SHP77 (cell line): ENCODE measurements at places on chromosomes 7 and 10.

- DNase-seq = no peak
These were observed 74.2 kb downstream of the EEPD1 start for GRCh38 chr7:36227223-36227622.

DNA sequence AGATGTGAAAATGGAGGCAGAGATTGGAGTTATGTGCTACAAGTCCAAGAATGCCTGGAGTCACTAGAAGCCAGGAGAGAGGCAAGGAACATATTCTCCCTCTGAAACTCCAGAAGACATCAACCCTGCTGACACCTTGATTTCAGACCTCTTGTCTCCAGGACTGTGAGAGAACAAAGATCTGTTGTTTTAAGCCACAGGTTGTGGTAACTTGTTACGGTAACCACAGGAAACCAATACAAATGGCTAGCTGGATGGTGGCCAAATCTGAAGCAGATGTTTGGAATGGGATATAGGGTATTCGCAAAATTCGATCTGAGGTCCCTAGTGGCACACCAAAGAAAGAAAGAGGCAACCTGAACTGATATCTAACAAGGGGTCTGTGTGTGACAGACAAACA lies 129.0 kb downstream of the HERPUD2 start:
- peak; percentile 18 for DNase-seq

- no peak for DNase-seq
These were observed 15.2 kb downstream of the CACNA2D1 start for GRCh38 chr7:82428186-82428961.

GRCh38 chr10:125866421-125867029 lies 14.6 kb downstream of the DHX32 start:
- no peak for DNase-seq

GRCh38 chr10:76089556-76090180 lies 658.2 kb downstream of the LRMDA start:
- DNase-seq = no peak

DNA sequence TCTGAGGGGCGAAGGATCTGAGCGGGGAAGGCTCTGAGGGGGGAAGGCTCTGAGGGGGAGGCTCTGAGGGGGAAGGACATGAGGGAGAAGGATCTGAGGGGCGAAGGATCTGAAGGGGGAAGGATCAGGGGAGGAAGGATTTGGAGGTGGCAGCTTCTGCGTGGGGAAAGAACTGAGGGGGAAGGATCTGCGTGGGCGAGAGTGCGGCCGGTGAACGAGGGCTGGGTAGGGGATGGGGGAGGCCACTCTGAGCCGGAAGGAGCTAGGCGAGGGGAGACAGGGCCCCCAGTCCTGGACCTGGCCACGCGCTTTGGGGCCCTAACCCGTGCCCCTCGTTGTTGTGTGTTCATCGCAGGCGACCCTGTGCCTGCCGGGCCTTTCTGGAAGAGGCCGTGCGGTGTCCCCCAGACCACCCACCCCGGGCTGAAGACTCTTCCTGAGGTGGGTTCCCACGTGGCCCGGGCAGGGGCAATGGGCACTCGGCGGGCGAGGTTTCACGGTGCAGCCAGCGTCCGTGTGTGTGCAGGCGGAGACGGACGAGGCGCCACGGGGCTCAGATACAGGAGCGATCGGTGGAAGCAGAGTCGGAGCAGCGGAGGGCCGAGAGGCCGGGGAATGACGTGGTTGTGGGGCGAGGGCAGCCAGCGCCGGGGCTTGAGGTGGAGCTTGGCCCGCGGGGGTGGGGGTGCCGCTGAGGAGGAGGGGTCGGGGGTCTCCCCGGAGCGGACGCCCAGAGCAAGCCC lies 2.0 kb downstream of the CALY start:
- no peak for DNase-seq

GRCh38 chr10:93259126-93259525 lies 185.4 kb downstream of the CYP26A1 start:
- no peak for DNase-seq

GRCh38 chr10:132158823-132159222 lies 27.9 kb upstream of the DPYSL4 start:
- DNase-seq = no peak

- no peak for DNase-seq
These were observed 4.8 kb downstream of the DOCK4 start for GRCh38 chr7:112201411-112201810.

- DNase-seq = peak; percentile 24
These were observed 188.6 kb downstream of the ETV1 start for GRCh38 chr7:13800694-13801448.

- DNase-seq = peak; percentile 14
These were observed 75.4 kb downstream of the PROSER2 start for GRCh38 chr10:11898372-11899066.

GRCh38 chr7:107907790-107908189 lies 16.8 kb downstream of the DLD start:
- no peak for DNase-seq

DNA sequence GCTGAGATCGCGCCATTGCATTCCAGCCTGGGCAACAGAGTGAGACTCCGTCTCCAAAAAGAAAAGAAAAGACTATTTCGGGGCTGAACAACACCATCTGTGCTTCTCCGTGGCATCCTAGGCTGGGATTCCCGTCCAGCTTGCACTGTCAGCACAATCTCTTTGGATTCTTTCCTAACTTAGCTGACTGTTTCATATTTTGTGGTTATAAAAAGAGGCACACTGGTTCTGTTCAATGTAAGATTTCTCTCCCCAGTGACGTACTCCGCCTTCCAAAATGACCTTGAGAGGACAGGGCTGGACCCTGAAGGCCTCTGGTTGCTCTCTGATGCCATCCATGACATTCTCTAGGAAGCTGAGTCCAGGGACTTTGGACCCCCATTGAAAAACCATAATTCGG lies 8.8 kb downstream of the ZNHIT1 start:
- DNase-seq = no peak

DNA sequence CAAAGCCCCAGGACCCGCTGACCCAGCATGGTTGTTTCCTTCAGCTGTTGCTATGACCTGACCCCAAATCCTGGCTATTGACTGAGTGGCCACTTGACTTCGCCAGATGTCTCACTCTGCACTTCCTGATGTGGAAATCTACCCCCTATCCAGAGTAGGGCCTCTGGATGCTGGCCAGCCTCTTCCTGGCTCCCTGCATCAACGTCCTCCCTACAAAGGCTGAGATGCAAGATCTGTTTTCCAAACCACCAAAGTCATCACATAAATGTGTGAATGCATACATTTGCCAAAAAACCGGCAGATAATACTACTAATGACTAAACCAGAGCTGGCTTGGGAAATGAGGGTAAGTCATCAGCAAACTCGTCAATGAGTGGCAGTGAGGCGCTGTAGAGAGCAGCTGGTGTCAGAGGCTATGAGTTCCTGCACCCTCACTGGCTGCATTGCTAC lies 70.4 kb downstream of the PYROXD2 start:
- peak; percentile 48 for DNase-seq

GRCh38 chr7:155355745-155356144 lies 58.1 kb downstream of the INSIG1 start:
- DNase-seq = no peak

DNA sequence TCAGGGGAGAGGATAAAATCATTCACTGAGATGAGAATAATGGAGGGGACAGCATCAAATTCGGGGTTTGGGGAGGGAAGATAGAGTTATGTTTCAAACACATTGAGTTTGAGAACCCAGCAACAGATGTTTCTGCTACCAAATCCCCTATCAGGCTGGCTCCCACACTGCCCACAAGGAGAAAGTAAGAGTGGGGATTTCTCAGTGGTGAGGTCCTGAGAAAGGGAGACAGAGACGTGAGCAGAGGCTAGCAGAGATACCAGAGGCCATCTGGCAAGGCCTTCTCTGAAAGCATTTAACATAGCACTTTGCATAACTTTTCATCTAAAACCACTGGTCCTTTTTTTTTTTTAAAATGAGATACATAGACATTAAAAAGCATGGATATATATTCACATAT lies 7.8 kb upstream of the SLF2 start:
- no peak for DNase-seq

DNA sequence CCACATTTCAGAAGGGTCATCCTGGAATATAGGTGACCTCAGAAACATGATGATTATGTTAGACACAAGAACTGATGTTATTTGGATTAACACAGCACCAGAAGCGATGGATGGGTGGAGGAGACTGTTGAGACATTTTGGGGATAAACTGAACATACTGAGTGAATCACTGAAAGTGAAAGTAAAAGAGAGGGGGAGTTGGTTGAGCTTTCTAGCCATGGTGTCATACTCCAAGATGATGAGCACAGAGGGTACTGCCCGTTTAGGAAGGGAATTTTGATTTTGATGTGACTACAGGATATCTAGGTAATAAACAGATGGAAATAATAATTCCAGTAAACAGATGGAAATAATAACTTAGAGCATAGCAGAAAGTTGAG lies 248.0 kb upstream of the NPY start:
- no peak for DNase-seq

DNA sequence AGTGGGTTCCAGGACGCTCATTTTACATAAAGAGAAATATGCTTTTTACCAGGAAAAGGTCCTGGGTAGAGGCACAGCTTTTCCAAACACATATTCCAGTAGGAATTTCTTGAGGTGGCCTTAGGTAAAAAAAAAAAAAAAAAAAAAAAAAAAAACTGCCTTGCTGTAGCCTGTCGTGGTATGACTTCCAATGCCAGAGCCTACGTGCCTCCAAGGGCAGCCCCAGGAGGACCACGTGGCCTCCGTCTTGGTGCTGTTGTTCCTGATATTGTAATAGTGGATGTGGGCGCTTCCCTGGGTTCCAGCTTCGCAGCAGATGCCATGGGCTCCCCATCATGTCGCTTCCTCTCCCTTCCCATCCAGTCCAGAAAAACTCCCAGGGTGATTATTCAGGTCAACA lies 49.3 kb downstream of the PRKAG2 start:
- DNase-seq = no peak

DNA sequence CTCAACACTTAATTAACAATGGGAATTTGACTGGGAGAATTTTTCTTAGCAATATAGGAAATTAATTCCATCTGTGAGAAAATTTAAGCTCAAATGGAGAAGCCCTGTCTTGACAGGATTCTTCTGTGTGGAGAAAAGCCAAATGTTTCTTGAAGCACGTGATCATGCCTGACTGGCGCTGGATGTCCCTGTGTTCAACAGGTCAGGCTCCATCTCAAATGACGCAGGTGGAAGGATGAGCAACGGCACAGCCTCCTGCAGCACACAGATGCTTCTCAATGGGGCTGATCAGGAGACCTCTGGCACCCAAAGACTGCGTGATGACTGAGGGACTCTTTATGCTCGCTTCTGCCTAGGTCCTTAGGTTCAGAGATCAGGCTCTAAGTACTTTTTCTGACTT lies 143.8 kb downstream of the RSU1 start:
- DNase-seq = peak; percentile 80

DNA sequence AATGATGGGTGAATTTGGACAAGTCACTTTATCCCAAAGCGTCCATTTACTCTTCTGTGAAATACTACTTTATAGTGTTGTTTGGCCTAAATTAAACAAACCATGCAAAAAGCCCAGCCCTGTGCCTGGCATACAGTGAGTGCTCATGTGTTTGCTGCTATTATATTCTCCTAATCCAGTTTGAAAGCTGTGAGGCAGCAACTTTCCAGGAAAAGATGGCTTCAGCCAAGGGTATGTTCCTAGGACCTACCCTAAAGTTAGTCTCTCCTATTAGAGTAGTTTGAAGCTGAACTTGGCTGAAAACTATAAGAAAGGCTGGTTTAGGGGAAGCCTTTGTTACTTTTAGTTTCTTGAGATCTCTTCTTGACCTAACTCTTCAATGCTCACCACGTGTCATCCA lies 19.9 kb downstream of the ACSL5 start:
- no peak for DNase-seq

GRCh38 chr10:89213191-89213808 lies 6.2 kb upstream of the CH25H start:
- DNase-seq = no peak

DNA sequence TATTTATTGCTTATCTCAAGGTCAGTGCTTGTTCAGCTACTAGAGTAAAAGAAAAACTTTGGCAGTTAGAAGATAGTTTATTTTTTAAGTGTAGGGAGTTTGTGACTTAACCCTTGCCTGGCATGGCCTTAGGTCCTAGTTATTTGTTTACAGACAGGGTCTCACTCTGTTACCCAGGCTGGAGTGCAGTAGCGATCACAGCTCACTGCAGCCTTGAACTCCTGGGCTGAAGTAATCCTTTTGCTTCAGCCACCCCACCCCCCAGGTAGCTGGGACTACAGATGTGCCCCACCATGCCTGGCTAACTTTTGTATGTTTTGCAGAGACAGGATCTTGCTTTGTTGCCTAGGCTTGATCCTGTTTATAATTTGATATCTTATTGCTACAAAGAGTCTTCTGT lies 4.2 kb downstream of the ANLN start:
- no peak for DNase-seq

DNA sequence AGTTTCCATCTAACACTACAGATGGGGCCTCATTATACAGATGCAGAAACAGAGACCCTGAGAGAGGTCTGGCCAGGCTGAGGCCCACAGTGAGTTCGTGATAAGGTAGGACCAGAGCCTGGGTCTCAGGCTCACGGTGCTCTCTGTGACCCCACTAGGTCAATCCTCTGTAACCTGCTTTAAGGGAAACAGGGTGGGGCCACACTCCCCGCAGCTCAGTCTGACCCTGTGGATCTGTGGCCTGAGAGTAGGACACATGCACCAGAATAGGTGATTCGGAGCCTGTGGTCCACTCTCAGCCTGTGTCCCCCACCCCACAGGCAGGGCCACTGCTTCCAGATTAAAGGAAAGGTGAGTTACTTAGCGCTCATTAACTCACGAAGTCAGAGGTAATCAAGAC lies 137.8 kb upstream of the FAM20C start:
- DNase-seq = no peak

- DNase-seq = no peak
These were observed 536.0 kb upstream of the STEAP1 start for GRCh38 chr7:89618274-89618673.

DNA sequence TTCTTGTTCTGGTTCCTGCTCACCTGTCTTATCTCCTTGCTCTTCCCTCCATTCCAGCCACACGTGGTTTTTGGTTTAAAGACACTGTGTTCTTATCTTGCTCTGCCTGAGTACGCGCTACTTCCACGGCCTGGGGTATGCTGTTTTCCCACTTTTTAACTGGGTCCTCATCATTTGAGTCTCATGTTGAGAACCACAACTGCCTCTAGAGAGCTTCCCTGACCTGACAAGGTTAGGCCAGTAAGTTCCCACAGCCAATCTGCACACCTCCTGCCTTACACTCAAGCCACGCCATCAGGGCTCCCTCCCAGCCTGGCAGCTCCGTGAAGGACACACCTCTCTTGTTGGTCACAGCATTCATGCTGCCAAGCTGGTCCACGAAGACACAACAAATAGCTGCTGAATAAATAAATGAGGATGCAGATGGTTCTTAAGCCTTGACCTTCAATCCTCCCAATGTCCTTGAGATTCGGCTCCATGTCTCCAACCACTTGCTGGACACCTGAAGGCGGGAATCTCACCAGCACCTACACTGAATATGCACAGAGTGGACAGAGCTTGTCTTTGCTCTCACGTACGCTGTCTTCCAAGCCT lies 201.7 kb upstream of the KLF14 start:
- no peak for DNase-seq
